ENCODE measurements at places on chromosomes 3 and 15. TPM values are rescaled to one million over a fixed set of nuclear protein-coding genes. Genes with fewer than 3 reads are reported as not detected.

DNA sequence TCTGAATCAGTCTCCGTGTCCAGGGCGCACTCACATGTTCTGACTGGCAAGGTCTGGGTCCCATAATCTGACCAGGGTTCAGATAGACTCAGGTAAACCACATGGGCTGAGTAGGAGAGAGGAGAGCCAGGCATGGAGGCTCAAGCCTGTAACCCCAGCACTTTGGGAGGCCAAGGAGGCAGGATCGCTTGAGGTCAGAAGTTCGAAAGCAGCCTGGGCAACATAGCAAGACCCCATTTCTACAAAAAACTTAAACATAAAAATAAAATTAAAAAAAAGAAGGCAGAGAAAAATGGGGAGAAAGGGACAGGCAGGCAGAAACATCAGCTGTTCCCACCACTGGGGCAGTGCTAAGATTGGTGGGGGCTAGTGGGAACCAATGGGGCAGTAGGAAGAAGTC is 5.4 kb downstream of the TMEM43 start:
- no peak for DNase-seq

DNA sequence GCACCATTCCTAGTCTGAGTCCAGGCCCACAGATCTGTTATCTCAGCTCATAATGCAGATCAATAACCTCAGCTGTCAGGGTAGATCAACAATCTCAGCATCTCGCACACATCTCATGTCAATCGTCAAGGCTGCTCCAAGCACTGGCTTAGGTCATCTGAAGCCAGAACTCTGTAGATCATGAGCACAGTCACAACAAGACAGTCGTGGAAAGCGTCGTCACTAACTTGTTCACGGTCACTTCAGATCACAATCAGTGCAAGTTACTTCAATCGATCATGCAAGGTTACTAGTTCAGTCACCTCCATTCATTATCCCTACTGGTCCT is 71.8 kb downstream of the RBPMS2 start:
- DNase-seq = no peak

GRCh38 chr15:76346669-76347481 is 10.3 kb downstream of the ISL2 start:
- DNase-seq = no peak

Gene MB21D2
- total RNA-seq = 5.5 TPM

GRCh38 chr3:138936741-138937689 is 9.9 kb downstream of the FOXL2 start:
- DNase-seq = no peak

DNA sequence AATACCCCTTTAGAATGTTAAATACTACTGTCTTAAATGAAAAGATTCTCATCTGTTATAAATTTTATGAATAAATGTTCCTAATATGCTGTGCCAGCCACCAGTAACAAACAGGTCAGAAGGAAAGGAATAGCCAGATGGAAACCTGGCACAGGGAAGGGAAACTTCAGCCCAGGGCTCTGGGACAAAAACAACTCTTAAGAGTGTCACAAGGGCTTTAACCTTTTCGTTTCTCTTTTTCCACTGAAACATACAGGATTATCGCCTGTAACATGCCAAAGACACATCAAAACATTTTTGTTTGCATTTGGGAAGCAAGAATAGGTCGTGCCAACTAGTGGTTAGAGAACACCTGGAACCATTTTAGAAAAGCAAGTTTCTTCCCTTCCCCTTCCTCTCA is 109.0 kb upstream of the NEDD4 start:
- DNase-seq = no peak

- DNase-seq = no peak
Observed at GRCh38 chr3:101867511-101867910, 18.2 kb downstream of the NFKBIZ start.

DNA sequence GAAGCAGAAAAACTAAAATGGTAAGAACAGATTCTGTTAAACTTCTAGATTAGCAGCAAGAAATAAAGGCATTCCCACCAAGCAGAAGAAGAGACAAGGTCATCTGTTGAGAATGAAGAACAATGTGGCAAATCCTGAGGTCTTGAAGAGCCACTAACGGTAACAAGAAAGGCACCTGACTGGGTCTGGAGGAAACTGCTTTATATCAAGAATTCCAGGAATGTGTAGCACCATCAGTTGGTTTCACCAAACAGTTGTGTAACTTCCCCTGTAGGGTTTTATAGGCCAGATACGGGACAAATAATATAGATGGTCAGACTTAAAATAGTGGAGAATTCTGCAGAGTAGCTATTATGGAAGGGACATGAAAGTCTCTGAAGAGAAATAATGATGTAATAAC is 57.3 kb downstream of the ACAP2 start:
- DNase-seq = no peak

Data from osteocyte (in vitro differentiated cells).